ENCODE measurements at places on chromosomes 2 and 18. TPM values are rescaled to one million over a fixed set of nuclear protein-coding genes. Genes with fewer than 3 reads are reported as not detected.

The TCF23 gene
- total RNA-seq: 0.10 TPM

The NMUR1 gene
- not detected for total RNA-seq

The ALKAL2 gene
- 1.3 TPM for total RNA-seq

The SPATA3 gene
- not detected for total RNA-seq

DNA sequence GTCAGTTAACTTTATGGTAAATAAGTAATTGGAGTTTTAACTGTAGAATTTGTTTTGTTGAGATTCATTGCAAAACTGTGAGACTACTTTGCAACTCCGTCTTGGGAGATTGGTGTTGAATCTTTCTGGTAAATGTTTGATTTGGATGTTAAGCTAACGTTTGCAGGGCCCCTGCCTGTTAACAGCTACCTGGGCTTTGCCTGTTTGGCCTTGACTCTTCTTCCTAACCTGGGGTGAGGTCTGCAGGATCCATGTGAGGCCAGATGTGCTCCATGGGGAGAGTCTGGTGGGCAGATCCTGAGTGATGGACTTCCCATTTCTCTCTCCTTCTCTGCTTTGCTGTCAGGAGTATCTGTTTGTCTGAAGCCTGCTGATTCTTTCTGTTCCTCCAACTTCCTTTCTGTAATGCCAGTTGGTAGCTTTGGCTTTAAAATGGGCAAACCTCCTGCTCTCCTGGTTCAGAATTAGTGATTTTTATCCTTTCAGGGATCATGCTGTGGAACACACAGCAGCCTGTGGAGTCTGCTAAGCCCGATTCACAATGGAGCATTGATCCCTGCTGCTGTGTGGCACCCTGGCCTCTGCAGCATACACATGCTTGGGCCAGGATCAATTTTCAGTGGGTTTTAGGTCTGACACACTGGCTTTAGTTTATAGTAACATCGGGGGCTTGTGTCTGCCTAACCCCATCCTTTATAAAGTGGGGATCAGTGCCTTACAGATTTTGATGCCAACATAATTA lies 36.3 kb downstream of the PTPRM start:
- no peak for DNase-seq

DNA sequence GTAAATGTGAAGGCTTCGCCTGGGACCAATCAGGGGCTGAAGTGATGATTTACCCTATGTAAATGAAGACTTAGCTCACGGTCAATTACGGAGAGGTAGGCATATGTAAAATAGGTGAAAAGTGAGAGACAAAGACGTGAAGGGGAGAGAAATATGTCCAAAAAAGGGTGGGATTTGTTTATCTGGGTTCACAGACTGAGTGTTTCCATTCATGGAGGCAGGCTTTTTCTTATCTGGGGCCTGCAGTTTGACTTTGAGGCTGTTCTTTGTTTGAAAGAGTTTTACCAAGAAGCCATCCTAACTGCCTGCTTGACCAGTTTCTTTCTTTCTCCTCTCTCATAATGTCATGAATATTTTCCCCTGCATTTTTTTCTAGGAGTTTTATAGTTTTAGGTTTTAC lies 202.7 kb downstream of the NYAP2 start:
- no peak for DNase-seq

GRCh38 chr18:2459886-2460285 lies 111.4 kb downstream of the METTL4 start:
- no peak for DNase-seq

- DNase-seq: no peak
These were observed 69.7 kb downstream of the RNF144A start for GRCh38 chr2:6986912-6987361.

- DNase-seq: no peak
These were observed 522.0 kb downstream of the MBD2 start for GRCh38 chr18:53702480-53702879.

GRCh38 chr2:217986256-217986961 lies 16.4 kb downstream of the TNS1 start:
- no peak for DNase-seq

DNA sequence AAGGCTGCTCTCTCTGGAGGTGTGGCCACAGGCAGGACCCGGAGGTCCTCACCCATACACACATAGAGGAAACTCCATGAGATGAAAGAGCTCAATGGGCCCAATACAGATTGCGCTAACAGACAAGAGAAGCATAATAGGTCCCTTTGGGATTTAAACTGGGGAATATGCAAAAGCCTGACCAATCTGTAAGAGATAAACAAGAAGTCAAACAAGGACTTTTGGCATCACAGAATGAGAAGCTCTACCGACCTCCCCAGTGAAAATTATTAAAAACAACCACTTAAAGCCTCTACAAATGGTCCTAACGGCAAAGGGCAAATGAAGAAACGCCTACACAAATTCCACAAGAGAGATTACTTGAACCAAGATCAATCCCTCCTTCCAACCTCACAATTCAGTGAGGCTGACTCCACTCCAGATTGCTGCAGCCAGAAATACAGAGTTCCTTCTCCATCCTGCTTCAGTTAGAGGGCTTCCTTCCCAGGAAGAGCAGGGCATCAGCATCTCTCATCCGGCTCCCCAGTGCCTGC lies 10.8 kb downstream of the IWS1 start:
- no peak for DNase-seq

DNA sequence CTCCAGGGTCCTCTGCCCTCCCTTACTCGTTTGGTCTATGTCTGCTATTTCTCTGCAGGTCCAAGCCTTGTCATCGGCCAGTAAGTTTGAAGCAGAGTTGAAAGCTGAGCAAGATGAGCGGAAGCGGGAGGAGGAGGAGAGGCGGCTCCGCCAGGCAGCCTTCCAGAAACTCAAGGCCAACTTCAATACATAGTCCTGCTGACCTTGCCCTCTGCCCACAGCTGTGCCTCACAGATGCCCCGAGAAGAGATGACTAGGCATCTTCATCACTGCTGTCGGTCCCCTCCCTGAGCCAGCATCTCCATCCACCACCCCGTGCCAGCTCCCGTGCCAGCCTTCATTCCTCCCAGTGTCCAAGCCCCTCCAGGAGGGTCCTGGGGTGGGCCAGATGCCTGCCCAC lies 15.6 kb upstream of the GIGYF2 start:
- no peak for DNase-seq

DNA sequence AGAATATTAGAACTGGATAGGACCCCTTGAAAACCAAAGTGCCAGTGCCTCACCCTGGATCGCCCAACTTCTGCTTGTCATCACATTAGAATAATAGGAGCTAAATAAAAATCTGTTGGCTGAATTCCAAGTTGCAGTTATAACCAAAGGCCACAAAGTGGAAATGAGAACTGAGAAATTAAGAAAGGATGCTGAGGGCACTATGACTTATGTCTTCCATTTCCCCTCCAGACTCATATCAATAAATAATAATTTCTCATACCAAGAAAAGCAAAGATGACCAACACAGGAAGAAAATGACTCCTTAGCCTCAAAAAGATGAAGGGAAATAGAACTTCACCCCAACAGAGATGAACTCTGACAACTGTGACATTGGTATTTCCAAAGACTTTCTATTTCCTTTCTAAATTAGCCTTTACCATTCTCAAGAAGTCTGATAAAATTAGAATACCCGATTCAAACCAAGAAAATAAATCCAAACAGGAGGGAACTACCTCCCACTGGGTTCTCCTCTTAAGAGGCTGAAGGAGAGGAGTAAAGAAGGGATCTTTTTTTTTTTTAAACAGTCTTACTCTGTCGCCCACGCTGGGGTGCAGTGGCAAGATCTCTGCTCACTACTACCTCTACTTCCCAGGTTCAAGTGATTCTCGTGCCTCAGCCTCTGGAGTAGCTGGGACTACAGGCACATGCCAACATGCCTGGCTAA lies 46.5 kb upstream of the EPG5 start:
- no peak for DNase-seq

DNA sequence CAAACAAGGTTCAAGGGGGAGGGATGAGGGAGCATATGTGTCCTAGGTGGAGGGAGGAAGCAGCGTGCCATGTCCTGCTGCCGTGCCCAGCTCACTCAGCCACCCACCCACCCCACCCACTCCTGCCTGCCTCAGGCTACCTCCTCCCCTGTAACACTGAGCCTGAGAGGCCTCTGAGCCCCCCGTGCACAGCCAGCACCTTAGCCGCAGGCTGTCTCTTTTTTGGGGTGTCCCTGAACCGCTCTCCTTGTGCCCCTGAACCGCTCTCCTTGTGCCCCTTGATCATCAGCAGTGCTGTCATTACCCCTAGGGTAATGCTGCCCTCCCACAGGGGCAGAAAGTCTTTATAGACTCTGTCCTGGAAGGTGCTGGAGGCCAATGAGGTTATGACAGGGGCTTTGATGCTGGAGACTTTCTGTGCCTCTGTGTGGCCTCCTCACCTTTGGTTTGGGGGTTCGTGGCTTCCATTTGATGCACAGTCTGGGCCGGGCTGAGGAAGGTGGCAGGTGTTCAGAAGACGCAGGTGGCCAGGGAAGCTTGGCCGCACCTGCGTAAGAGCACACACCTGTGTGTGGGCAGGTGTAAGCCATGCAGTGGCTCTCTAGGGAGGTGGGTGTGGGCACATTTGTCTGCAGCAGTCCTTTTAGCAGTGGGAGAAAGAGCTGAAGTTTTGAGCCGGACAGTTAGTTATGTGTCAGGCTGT lies 140.0 kb downstream of the SEPTIN10 start:
- DNase-seq: no peak

DNA sequence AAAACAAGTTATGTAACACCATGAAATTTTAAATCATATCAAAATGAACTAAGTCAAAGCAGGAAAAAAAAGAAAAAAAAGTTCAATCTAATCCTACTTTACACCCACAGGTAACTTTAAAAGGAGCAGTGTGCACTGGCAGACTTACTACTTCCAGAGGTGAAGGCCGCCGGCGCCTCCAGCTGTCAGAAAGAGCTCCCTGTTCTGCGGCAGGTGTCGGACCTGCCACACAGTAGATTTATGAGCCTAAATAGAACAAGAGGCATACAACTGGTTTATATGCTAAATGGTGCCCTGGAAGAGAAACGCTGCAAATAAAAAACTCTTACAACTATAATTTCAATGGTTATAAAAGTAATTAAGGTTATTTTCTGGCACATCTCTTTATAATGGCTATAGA lies 23.1 kb upstream of the PNO1 start:
- DNase-seq: no peak

DNA sequence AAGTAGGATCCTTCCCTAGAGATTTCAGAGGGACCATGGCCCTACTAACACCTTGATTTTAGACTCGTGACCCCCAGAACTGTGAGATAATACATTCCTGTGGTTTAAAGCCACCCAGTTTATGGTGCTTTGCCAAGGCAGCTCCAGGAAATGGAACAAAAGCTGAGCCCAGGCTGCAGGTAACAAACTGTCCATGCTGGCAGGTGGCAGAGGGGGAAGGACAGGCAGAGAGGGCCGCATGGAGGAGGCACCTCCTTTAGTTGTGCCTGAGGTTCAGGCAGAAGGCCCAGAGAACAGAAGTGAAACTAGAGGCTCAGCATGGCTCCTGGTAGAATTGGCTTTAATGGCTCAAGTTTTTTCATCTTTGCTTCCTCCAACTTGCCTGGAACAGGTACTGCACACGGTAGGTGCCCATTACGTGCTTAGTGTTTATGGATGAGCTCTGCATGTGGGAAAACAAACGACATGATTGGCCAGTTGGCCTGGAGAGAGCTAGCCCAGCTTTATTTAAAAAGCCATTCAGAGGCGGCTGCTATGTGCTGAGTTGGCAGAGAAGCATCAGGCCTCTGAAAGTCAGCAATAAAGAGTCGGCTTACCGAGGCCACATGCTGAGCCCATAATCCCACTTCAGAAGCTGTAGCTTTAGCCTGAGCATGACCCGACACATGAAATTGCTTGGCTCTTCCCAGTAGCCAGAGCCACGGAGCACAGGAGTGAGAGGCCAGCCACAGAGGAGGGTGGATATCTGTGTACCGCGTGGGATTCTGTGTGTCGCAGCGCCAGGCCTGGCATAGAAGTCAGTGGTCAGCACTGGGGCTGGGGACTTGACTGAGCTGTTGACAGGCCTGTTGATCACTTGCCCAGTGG lies 36.5 kb downstream of the HS1BP3 start:
- DNase-seq: peak; percentile 63

DNA sequence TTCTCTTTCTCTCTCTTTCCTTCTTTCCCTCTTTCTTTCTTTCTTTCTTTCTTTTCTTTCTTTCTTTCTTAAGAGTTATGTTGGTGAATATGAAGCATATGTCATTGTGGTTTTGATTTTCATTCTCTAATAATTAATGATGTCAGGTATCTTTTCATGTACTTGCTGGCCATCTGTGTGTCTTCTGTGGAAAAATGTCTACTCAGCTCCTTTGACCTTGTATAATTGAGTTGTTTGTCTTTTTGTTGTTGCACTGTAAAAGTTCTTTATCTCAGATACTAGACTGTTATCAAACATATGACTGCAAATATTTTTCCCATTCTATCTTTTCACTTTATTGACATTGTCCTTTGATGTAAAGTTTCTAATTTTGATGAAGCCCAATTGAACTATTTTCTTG lies 645.1 kb downstream of the CNTNAP5 start:
- no peak for DNase-seq

GRCh38 chr18:73292156-73292555 lies 424.4 kb upstream of the NETO1 start:
- no peak for DNase-seq

DNA sequence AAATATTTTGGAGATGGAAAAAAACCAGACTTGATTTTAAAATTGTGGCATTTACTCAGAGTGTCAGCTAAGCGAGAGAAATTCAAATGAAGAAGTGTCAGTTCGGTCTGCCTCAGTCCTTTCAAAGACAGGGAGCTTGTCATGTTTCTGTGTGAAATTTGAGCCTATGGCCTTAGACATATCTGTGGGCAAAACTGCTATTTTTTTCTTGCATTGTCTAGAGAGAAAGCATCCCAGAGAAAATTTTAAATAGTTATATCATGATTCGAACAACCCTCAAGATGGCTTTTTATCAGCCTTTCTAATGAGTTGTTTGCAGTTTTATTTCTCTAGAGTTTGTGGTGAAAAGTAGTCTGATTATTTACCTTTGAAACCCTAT lies 50.2 kb upstream of the KCNE4 start:
- no peak for DNase-seq

DNA sequence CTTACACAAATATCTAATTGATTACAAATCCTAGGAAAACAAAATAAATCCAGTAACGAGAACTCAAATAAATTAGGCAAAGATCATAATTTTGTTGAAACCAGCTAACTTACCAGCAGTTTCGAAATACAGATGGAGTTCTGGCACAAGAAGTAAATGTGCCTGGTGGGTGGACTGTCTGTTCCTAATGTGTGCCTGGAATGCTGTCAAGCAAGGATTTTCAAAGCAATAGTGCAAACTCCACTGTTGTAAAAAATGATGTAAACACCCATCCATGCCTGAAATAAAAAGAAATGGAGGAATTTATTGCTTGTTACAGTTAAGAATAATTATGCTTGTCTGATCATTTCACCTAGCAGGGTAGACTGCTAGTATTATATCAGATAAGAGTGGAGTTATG lies 423.9 kb upstream of the MAP2 start:
- no peak for DNase-seq

- DNase-seq: no peak
These were observed 190.2 kb upstream of the APCDD1 start for GRCh38 chr18:10264260-10264659.

- no peak for DNase-seq
These were observed 171.9 kb downstream of the ARHGAP28 start for GRCh38 chr18:6901286-6901926.

DNA sequence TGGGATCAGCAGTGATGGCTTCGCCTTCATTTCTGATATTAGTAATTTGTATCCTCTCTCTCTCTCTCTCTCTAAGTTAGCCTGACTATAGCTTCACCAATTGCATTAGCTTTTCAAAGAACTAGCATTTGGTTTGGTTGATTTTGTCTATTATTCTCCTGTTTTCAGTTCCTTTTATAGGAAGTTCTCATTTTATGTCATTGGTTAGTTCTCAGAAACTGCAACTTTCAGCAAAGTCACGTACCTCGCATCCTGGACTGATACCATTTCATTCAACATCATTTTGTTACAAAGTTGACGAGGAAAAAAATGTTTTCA lies 450.8 kb downstream of the EIPR1 start:
- DNase-seq: no peak

GRCh38 chr18:41875094-41875780 lies 79.8 kb upstream of the PIK3C3 start:
- DNase-seq: no peak
